ENCODE measurements at places on chromosomes 5 and 9.

GRCh38 chr5:149429839-149430721 is 51.0 kb upstream of the IL17B start:
- DNase-seq, result peak; percentile 34

DNA sequence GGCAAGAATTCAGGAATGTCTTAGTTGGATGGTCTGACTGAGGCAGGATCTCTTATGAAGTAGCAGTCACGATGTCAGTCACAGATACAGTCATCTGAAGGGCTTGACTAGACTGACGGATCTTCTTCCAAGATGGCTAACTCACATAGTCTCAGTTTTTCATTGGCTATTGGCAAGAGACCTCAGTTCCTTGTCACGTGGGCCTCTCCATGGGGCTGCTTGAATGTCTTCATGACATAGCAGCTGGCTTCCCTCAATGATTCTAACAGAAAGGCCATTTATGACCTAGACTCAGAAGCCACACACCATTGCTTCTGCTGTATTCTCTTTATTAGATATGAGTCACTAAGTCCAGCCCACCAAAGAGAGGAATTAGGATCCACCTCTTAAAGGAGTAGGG is 4.7 kb downstream of the APC start:
- DNase-seq, result no peak

- no peak for DNase-seq
Measured at GRCh38 chr5:157915638-157916037, 56.7 kb upstream of the CLINT1 start.

- DNase-seq, result no peak
Measured at GRCh38 chr9:32554107-32554506, 1.7 kb upstream of the TOPORS start.

GRCh38 chr5:180373454-180373853 is 20.3 kb upstream of the GFPT2 start:
- DNase-seq, result no peak

DNA sequence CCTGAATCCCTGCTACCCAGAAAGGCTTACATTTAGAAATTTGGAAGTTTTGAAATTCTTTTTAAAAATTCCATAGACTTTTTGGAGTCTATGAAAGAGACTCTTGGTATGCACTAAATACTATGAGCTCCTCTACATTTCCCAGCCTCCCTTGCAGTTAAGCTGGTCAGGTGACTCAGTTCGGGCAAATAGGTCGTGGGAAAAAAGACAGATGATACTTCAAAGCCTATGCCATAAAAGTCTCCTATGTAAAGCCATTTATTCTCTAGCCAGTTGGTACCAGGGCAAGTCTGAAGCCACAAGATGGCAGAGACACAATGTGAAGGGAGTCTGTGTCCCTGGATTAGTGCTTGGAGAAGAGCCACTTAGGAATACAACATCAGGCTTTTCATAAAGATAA is 101.8 kb downstream of the BOD1 start:
- DNase-seq, result no peak

GRCh38 chr5:80160242-80160641 is 95.6 kb downstream of the SERINC5 start:
- DNase-seq, result no peak

DNA sequence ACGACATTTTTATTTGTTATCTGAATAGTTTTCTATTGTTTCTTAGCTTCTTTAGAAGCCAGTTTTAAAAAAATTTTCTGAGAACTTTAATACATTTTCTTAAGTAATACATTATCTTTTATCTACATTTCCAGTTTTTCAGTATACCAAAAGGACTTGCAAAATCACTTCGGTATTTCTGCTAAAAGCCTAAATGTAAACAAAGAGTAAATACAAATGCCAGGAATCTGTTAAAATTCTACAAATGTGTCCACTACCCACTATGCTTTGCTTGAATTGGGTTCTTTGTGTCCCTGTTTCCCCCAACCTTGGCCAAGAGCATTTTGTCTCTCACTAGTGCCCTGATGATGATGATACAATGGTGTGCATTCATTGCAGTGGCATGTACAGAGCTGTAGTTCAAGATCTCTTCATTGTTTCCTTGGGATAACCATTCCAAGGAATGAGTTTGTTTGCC is 611.2 kb downstream of the NR2F1-AS1 start:
- DNase-seq, result no peak

DNA sequence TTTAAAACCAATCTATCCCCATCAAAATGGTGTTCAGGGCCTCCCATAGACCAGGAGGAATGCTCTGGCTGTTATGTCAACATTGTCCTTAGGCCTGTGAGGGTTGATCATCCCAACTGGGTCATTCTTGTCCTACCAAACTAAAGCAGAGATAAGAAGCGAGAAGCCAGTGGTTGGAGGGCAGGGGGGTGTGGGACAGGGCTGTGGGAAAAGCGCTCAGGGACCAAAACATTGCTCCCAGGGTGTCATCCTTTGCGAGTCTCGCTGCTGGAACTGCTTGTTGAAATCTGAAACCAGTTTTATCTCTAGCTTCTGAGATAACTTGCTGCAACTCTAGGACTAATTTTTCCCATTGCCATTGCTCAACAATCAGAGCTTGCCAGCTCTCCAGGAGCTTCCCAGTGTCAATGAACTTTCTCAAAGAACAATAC is 48.1 kb downstream of the SPATA31C2 start:
- no peak for DNase-seq

GRCh38 chr9:72873456-72873855 is 79.4 kb downstream of the ALDH1A1 start:
- no peak for DNase-seq

GRCh38 chr5:69312459-69313160 is 20.0 kb downstream of the CCDC125 start:
- DNase-seq, result no peak

GRCh38 chr9:124415852-124416484 is 726 bp upstream of the PSMB7 start:
- DNase-seq, result no peak

GRCh38 chr5:100827481-100827889 is 75.6 kb downstream of the ST8SIA4 start:
- DNase-seq, result peak; percentile 73

- peak; percentile 58 for DNase-seq
Measured at GRCh38 chr5:149632311-149633251, 51.3 kb downstream of the ARHGEF37 start.

- no peak for DNase-seq
Measured at GRCh38 chr9:127149463-127150390, 27.3 kb upstream of the ANGPTL2 start.

GRCh38 chr9:123349691-123350480 is 6.1 kb upstream of the CRB2 start:
- DNase-seq, result peak; percentile 49

- DNase-seq, result no peak
Measured at GRCh38 chr5:150851039-150851438, 4.7 kb downstream of the IRGM start.

DNA sequence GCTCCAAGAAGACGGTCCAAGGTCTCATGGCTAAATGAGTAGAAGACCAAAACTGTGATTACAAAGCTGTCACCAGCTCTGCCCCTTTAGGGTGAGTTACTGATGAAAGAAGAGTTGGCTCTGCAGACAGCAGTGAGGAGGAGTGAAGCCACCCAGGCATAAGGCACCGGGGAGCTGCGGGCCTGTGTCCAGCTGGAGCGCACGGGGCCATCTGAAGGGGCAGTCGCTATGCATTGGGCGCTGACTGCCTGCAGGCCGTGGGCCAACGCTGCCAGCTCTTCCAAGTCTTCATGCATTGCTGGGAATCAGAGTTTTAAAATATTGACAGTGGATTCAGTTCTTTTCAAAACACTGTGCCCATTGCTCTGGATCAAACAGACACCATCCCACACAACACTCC is 70.3 kb downstream of the DAPK1 start:
- DNase-seq, result no peak

- peak; percentile 55 for DNase-seq
Measured at GRCh38 chr5:139690064-139690802, 42.1 kb downstream of the CXXC5 start.

- DNase-seq, result no peak
Measured at GRCh38 chr5:132295505-132296411, 1.6 kb downstream of the SLC22A4 start.

DNA sequence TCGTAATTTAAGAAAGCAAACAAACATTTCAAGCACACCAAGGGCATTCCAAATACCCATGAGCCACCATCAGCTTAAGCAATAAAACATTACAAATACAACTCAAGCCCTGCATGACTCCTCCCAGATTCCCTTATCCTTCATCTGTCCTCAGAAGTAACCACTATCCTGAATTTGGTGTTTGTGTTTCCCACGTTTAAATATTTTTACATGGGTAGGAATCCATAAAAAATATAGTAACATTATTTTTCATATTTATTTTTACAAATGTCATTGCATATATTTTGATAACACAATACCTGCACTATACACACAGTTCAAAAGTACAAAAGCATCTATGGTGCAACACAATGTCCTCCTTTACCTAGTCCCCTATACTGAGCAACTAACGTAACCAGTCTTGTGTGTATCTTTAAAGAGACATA is 6.4 kb downstream of the PRKAA1 start:
- no peak for DNase-seq

Data from inflammatory macrophage treated with lipopolysaccharide for 4 hours (primary cell).